Fibroblast of lung (primary cell): ENCODE measurements at places on chromosomes 2 and 18. TPM values are rescaled to one million over a fixed set of nuclear protein-coding genes. Genes with fewer than 3 reads are reported as not detected.

The MAP3K19 gene
- total RNA-seq, result not detected in 2 replicates

The SLC5A7 gene
- not detected in 2 replicates for total RNA-seq

The AGFG1 gene
- total RNA-seq, result 31.1 and 40.0 TPM in 2 replicates

The ANKRD23 gene
- 1.0 and 1.3 TPM in 2 replicates for total RNA-seq

The CXCR2 gene
- total RNA-seq, result not detected in 2 replicates

The PROKR1 gene
- not detected in 2 replicates for total RNA-seq

The ABCG5 gene
- not detected in 2 replicates for total RNA-seq

GRCh38 chr2:144267239-144267638 is 252.7 kb downstream of the ZEB2 start:
- no peak for DNase-seq

DNA sequence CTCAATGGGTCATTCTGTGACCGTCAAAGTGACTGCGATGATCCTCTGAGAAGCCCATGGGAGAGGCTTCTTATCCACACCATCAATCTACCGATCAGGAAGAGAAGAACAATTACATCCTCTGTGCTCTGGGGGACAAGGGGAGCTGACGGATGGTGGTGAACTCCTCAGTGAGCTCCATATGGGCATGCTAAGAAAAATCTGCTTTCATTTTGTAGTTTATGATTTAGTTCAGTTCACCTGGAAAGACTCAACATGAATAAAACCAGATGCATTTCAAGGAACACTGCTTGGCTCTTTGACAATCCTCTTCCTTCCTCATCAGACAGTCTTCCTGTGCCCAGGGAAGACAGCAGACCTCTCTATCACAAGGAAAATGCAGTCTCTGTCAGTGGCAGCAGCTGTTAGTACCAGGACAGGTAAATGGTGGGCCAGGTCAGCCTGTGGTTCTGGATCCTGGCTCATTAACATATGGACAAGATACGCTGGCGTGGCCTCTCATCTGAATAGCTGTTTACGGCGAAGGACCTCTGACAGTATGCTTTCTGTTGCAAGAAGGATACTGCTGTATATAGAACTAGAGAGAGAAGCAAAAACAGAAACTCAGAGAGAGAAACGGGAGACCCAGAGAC is 176.9 kb downstream of the BCL2 start:
- no peak for DNase-seq

DNA sequence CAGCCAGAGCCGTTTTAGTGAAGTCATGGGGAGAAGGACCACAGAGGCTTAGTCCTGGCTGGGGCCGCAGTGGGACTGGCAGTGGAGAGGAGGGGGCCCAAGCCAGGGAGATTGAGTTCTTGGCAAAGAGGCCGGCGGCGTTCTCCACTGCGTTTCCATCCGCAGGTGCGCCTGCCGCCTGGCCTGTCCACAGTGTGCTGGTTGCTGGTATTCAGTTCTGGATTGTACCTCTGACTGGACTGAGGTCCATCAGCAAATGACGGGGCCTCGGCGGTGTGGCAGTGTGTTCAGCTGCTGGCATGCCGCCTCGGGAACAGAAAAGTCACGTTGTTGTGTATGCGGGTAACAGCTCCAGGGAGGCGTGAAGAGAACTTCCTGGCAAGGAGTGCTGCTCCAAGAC is 36.8 kb downstream of the LRRFIP1 start:
- no peak for DNase-seq

GRCh38 chr2:175353275-175353674 is 171.8 kb upstream of the ATP5MC3 start:
- no peak for DNase-seq

- no peak for DNase-seq
These were observed 71.1 kb upstream of the HPCAL1 start for GRCh38 chr2:10231551-10232085.

DNA sequence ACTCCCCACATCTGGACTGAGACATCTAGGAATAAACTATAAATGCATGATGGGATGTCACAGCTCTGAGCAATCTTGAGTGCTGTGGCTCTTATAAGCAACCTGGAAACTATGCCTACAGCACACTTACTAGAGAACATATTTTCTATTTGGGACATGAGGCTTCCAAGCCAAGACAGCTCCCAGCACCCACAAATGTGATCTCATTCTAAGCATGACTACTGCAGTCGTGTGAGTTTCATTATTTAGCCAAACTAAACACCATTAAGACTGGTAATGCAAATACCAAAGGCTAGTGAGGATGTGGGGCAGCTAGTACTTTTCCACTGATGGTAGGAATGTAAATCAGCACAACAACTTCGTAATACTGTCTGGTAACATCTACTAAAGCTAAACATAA is 72.5 kb downstream of the RTTN start:
- peak; percentile 96 for DNase-seq

DNA sequence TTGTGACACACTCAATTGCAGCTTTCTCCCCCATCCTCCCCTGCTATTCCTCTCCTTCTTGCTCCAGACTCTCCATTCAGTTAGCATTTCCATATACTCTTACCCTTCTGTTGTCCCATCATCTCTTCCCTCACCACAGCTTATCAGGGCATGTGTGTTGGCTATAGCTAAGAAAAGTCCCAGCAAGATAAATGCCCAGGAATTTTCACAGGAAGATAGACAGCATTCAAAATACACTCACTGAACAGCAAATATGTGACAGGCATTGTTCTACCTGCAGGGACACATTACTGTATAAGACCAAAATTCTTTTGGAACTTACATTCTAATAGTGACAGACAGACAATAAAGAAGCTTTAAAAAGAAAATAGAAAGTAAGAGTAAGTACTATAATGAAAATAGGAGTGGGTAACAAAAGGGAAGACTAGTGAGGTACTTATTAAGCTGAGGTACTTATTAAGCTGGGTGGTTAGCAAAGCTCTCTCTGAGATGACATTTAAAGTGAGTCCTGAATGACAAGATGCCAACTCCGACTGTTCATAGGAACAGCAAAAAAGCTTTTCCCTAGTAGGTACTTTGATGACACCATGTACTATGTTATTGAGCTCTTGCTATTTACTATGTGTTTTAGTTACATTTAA is 86.2 kb downstream of the CHN1 start:
- DNase-seq, result no peak

DNA sequence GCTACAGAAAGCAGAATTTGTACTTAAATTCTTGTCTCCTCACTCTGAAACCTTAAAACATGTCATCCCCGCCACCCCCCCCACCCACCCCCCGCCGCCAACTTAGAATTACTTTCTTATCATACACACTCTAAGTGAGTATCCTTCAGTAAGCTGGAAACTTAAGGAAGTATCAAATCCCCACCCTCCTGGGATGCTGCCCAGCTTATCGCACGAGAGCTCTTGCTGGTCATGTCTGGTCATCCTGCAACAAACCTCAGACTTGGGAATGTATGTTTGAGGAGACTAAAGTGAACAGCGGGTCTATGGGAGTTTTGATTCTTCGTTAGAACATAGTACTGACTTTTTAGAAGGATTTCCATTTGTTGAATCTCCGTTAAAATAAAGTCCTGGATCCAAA is 203.3 kb downstream of the PTGR3 start:
- peak; percentile 25 for DNase-seq

DNA sequence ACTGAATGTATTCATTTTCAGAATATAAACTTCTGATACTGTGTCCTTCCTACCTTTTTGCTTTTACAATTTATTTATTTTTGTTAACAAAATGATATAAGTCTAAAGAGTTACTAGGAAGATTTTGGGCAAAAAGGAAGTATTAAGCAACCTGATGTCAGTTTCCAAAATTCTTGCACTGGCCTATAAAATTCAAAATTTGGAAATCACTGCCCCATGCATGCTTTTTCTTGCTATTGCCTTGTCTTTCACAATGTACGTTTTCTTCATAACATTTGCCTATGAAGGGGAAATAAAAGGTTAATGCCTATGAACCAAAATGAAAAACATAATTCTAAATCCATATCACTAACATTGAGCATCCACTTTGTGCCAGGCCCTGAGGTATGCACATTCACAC is 40.1 kb upstream of the EHBP1 start:
- no peak for DNase-seq

DNA sequence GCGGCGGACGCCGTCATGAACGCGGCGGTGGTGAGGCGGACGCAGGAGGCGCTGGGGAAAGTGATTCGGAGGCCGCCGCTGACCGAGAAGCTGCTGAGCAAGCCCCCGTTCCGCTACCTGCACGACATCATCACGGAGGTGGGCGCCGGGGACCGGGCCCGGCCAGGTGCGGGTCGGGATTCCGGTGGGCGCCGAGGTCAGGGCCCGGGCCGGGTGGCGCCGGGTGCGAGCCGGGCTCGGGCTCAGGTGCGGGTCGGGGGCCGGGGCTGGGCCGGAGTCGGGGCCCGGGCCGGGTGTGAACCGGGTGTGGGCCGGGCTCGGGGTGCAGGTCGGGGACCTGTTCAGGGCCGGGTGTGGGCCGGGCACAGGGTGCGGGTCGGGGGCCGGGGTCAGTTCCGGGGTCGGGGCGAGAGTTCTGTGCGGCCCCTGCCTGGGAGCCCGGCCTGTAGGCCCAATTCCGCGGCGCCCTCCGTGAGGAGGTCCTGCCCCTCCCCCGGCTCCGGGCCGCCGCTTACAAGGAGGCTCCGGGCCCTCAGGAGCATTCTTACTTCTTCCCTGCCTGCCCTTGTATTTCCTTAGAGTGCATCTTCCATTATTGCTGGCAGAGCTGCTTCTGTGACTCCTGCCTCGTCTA is 447 bp downstream of the TRAF3IP1 start:
- DNase-seq, result peak; percentile 15

GRCh38 chr2:71340176-71340575 is 8.6 kb downstream of the ZNF638 start:
- no peak for DNase-seq

DNA sequence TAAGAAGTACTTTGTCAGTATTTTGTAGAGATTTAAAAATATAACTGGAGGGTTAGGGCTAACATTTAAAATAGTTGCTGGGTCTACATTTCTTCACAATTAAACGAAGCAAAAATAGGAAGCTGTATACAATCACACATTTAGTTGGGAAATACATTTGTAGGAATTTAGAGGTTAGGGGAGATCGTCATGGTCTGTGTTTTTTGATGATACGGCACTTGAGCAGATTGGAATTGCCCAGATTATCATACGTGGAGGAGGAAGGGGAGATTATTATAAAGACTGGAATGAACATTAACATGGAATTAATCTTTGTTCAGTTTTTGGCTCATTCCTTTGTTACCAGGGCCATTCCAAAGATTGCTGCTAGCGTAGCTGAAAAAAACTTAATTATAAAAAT is 84.6 kb downstream of the MTA3 start:
- no peak for DNase-seq

GRCh38 chr2:109447251-109447661 is 166.5 kb downstream of the SEPTIN10 start:
- peak; percentile 97 for DNase-seq

GRCh38 chr2:128195435-128195984 is 104.5 kb downstream of the UGGT1 start:
- DNase-seq, result no peak

GRCh38 chr2:214130114-214130513 is 280.7 kb upstream of the VWC2L start:
- no peak for DNase-seq

DNA sequence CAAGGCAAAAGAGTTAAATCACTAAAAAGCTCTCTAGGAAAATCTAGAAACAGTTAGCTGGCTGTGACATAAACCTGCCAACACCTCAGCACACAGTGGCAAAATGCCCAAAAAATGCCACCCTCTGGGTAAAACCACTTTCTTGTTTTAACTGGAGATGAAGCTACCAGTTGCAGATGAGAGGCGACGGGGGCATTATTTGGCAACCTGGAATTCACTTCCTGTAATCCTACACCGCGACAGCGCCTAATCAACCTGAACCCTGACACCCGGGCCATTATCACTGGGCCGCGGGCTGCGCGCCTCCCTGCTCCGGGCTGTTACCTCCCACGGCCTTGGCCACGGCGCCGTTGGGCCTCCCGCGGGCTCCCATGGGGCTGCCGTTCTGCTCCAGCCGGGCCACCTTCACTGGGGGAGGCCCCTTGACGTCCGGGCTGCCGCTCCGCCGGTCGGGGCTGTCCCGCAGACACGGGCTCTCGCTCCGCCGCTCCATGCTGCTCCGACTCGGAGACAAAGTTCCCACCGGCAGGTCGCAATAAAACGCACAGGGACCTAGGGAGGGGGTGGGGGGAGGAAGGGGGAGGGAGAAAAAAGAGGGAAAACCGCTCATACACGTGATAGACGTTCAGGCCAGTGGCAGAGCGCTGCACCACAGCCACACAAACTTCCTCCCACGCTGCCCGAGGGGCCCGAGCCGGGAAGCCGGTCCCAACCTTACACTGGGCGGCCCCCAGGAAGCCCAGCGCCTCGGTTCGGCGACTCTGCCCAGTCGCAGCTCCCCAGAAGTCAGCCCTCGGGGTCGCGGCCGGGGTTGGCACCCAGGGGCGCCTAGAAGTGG is 2.0 kb downstream of the SATB2 start:
- peak; percentile 29 for DNase-seq

DNA sequence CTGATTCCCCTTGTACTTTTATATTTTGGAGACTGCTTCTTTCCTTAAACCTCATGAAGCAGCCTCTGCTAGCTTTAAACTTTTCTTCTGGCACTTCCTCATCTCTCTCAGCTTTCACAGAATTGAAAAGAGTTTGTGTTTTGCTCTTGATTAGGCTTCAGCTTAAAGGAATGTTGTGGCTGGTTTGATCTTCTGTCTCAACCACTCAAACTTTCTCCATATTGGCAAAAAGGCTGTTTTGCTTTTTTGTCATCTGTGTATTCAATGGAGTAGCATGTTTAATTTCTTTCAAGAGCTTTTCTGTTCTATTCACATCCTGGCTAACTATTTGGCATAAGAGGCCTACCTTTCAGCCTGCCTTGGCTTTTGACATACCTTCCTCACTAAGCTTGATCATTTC is 36.3 kb upstream of the MSTN start:
- no peak for DNase-seq

GRCh38 chr2:112305132-112305531 is 29.7 kb downstream of the ZC3H6 start:
- DNase-seq, result no peak

DNA sequence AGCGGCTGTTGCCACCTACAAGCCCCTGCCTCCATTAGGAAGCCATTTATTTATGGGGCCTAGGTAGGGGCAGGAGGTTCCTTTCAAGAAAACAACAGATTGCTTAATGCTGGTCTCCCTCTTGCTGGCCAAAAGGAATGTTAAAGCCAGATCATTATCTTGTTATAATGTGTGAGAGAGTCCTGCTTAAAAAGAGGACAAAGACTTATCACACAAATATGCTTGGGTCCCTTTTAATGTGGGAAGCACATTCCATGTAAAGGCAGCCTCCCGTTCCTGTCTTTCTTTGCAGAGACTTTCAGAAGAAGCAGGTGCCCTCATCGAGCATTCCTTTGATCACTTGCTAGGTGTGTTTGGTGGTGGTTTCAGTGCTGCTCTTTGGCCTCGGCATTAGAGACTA is 76.4 kb downstream of the AGAP1 start:
- DNase-seq, result peak; percentile 8

DNA sequence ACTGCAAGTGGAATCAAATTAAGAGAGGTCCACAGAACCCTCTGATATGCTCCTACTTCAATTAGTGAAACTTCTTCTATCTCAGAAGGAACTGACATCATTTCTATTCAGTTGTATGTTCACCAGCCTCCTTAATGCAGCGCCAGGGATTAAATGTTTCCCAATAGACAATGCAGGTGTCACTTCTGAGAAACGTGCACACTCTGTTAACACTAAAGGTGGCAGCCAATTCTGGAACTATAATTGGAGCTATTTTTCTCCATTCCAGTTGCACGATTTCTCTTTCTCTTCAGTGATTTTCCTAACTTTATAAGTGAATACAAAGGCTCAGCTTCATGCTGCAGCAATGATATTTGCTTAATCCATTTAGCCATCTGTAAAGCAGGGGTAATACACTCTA is 821.9 kb downstream of the TDRD15 start:
- DNase-seq, result no peak

GRCh38 chr2:232926431-232926939 is 56.4 kb downstream of the SNORC start:
- DNase-seq, result no peak

GRCh38 chr2:96265349-96265839 is 403 bp downstream of the TMEM127 start:
- no peak for DNase-seq
